Activated naive CD8-positive, alpha-beta T cell treated with anti-CD3 and anti-CD28 coated beads, Interleukin-2, amount 50 U/mL, for 16 hours (primary cell): ENCODE measurements at places on chromosomes 2 and 18.

DNA sequence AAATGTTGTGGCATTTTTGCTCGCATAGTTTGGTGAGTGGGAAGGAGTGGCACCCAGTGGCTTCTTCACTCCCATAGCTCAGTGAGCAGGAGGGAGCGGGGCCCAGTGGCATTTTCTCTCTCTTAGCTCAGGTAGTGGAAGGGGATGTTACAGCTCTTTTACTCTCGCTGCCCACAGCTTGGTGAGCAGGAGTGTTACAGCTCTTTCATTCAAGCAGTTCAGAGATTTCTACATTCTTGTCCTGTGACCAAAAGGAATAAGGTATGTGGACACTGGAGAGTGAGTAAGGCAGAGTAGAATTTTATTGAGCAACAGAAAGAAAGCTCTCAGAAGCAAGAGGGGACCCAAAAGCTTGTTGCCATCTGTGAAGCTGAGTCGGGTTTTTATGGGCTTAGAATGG, 192.4 kb downstream of the SPAG16 start:
- no peak for DNase-seq

GRCh38 chr2:19736191-19736831, 165.5 kb downstream of the TTC32 start:
- no peak for DNase-seq

DNA sequence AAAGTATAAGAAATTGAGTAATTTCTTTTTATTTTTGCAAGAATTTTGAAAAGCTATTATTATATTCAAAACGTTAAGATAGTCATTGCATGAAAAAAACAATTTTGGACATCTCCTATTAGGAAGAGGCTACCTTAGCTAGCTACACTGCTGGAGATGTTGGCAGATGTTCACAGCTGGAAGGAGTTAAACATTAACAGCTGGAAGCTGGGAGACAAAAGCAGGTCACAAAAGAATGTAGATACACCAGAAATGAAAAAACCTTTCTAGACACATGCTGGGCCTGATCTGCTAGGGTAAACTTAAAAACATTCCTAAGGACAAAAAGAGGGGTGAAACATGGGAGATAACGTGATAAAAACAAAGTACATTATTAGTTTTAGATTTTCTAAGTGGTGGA, 84.4 kb downstream of the SESTD1 start:
- no peak for DNase-seq

DNA sequence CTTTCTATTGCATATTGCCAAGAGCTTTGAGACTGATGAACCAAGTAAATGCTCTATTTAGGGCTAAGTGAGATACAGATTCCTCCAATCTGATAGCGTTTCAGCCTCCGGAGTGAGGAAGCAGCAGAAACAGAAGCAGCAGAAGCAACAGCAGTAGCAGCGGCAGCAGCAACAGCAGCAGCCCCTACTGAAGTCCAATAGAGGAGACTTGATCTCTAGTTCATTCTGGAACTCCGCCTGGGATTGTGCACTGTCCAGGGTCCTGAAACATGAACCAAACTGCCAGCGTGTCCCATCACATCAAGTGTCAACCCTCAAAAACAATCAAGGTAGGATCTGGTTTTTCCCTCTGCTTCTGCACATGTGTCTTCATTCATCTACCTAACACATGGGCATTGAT, at the start of gene DPP10:
Gene DPP10, plus strand, starts transcription at position 132 of the 400 bp plus-strand sequence.
- no peak for DNase-seq

GRCh38 chr18:35171315-35171987, 69.4 kb upstream of the ZNF397 start:
- DNase-seq: no peak

DNA sequence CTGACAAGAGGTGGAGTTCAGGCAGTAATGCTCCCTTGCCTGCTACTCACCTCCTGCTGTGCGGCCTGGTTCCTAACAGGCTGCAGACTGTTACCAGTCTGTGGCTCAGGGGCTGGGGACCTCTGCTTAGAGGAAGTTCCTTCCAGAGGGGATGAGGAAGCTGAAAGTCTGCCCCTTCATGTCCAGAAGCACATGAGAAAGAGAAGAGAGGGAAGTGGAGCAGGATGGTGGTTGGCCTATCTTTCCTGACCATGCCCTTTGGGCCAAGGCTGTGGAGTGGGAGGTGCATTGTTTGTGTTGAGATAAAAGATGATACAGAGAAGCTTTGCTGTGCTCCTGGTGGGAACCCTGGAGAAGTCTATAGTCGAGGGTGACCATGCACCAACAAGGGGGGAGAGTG, 112.5 kb downstream of the LPIN1 start:
- DNase-seq: no peak

- DNase-seq: no peak
Observed at GRCh38 chr2:214816008-214816533, 6.6 kb upstream of the BARD1 start.

GRCh38 chr2:71531522-71532047, 78.2 kb downstream of the DYSF start:
- DNase-seq: no peak

DNA sequence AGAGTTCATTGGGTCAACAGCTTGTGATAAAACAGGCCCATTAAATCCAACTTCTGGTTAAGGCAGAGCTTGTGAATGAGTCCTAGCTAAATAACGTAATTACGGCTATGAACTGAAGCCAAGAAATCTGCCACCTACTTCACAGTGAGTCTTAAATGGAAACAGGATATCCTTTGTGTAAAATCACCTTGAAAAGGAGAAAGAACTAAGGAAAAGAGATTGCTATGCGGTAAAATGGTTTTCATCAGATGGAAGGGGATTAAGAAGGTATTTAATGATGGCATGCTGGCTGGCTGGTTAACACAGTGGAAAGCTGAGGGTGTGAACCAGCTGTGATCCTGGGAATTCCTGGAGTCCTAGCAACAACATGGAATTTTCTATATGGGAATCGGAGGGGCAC, 156.6 kb downstream of the DOK6 start:
- DNase-seq: no peak
